ENCODE measurements at places on chromosomes 6 and 20.

- DNase-seq = no peak
Observed at GRCh38 chr6:3800850-3801591, 48.2 kb upstream of the FAM50B start.

DNA sequence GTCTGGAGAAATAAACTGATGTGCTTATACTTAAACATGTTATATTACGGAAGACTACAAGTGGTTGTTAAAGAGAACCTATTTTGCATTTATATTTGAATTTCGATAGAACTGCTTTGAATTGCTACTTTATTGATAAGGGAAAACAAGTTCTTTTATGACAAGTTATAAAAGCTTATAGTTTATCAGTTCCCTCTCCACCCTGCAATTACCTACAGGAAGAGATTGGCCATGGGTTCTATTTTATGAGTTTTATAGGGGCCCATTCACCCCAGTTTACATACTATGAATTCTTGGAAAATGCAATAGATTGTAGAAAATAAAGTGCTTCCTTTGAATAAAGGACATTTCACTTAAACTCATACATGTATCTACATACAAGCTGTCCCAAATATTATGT, 144.4 kb downstream of the AHI1 start:
- no peak for DNase-seq

DNA sequence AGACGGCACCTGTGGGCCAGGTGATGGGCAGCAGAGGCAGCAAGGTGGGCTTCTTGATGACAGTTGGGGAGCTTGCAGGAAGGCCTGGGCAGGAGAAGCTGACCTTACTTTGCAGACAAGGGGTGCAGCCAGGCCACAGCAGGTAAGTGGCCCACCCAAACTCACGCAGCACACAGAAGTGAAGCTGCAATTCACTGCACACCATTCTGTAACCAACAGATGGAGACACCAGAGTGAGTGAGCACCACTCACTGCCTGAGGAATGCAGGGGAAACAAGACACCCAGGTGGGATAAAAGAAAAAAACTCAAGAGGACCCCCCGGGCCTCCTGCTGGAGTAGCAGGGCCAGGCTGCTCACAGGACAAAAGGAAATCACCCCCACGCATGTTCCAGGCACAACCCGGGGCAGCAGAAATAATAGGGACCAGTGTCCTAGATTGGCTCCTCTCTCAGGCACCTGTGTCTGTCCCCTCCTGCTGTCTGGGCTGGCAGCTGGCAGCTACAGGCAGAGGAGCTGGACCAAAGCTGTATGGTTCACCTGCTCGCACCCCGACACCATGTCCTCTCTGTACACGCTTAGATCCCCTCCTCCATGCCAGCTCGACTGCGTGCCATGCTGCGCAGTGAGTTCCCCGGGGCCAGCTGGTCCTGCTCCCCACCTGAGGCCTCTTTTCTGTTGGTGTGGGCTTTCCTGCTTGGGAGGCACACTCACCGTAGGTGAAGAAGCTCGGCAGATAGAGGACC, 4.9 kb downstream of the MTCH1 start:
- DNase-seq = no peak

- DNase-seq = no peak
Observed at GRCh38 chr6:128570680-128571063, 50.3 kb upstream of the PTPRK start.

DNA sequence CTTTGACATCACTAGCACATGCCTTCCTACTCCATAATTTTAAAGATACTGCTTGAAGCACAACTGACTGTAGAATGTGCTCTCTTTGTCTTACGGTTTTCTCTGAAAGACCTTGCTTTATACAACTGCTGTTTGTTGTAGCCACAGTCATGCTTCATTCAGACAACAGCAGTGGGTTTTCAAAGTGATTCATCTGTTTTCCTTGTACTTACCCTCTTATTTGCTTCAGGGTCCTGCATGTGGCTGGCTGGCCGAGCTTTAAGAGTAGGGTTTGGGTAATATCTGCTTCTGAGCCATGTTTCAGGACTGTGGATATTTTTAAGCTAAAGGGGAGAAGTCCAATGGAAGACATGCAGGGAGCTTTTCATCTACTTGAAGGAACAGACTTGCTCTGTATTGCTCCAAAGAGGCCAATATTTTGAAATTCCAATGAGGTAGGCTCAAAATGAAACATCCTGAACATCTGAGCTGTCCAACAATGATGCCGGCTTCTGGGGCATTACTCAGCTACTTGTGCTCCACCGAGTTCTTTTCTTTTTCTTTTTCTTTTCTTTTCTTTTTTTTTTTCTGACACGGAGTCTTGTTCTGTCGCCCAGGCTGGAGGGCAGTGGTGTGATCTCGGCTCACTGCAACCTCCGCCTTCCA, 160.2 kb upstream of the SGK1 start:
- no peak for DNase-seq

DNA sequence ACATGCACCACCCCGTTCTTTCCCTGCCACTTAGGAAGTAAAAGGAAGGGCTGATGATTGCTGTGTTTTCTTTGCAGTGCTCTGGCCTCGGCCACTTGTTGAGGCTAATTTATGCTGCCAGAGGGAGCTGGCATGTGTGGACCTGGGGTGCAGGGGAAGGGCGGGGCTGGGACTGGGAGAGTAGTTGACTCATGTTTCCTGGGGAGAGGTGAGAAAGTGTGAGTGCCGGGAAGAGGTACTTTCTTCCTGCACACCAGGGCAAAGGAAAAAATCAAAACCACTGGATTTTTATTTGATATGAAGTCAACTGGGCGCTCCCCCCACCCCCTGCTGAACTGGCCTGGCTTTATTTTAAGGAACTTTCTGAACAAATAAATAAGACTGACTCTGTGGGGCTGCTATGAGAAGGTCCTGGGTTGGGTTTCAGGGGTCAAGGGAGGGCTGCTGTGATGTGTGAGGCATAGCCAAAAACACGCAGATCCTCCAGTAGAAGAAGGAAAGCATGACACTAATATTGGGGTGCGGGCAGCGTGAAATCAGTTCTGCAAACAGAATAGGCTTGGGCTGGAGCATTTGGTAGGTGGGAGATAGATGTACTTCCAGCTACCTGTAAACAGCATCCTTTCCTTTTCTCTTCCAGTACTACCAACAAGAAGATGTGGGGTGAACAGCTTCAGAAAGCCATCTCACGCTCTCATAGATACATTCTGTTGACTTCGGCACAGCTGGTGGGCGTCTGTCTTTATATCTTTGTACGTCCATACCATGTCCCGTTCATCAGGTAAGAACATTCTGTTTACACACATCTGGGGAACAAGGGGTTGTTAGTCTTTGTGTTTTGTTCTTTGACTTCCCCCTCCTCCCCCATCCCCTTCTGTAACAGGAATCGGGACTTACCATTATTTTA, 87.5 kb downstream of the SYNJ2 start:
- DNase-seq = no peak

DNA sequence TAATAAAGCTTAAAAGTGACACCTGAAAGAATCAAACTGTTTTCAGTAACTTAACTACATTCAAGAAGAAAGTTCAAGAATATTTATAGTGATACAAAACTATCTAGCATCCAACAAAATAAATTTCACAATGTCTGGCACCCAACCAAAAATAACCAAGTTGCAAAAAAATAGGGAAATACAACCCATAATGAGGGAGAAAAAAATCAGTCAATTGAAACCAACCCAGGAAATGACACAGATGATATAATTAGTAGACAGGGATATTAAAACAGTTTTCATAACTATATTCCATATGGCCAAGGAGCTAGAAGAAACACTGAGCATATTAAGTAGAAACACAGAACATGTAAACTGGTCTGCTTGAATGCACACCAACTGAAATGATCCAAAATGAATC, 120.2 kb upstream of the BEND3 start:
- no peak for DNase-seq

- DNase-seq = no peak
Observed at GRCh38 chr6:56741472-56741871, 98.8 kb upstream of the DST start.

DNA sequence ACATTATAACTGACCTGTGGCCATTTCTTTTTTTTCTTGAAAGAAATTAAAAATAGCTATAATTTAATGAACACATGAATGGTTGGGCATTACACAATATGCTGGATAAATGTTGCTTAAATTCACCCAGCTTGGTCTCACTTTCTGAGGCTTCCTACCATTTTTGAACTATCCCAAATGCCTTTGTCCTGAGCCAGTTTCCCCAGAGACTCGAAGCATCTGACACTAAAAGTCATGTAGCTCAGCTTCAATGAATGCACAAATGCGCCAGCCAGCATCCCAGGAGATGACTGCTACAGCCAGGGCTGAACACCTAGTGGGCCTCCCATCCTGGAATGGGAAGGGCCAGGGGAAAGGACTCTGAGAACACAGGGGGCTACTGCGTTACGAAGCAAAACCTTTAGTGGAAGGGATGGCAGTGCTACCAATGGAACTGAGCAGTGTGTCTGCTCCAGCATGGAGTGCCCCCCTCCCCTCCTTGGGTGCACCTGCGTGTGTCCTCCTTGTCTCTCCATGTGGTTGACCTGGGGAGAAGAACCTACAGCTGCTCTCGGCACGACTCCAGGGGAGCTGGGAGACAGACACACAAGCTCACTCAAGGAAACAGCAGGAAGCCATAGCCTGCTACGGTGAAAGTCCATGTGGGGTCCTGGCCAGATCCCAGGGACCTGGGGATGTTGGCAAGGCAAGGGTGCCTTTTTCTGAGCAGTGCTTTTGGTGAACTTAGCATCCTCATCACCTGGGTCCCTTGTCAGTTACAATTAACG, 60.9 kb downstream of the IRF4 start:
- no peak for DNase-seq

GRCh38 chr6:7993952-7994351, 70.2 kb downstream of the BLOC1S5 start:
- DNase-seq = no peak

- DNase-seq = no peak
Observed at GRCh38 chr6:122389704-122390372, 9.6 kb upstream of the HSF2 start.

DNA sequence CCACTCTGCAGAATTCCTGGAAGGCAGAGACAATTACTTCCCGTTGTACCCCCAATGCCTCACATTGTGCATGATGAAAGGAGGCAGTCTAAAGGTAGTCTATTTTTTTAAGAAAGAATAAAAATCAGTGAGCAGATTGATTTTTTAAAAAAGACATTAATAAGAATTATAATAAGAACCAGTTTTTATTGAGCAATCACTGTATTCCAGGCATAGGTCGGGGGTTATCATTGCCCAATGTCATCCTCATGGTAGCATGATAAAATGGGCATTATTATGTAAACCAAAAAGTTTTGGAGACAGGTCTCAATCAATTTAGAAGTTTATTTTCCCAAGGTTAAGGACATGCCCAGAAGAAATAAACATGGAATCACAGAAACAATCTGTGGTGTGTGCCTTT, 14.0 kb upstream of the QKI start:
- no peak for DNase-seq

DNA sequence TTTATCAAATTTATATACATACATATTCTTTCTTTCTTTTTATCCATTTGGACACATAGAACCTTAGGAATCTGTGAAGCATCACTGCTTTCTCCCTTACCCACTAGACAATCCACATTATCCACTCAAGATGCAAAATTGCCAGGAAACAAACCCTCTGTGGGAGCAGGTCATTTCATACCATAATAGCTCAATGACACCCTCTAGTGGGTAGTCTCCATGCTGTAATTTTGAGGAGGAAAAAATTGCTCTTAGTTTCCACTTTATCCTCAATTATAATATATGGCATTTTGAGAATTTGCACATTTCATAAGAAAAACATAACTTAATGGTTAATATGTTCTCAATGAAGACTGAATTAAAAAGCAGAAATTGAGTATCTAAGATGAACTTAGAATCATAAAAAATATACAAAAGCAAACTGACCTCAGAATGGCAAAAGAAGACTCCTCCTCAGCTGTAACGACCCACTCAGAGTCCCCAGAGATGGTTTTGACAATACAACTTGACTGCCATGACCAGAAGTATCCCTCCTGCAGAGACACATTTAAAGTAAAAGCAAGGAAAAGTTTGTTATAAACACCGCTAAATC, 164.1 kb downstream of the FRK start:
- DNase-seq = no peak

DNA sequence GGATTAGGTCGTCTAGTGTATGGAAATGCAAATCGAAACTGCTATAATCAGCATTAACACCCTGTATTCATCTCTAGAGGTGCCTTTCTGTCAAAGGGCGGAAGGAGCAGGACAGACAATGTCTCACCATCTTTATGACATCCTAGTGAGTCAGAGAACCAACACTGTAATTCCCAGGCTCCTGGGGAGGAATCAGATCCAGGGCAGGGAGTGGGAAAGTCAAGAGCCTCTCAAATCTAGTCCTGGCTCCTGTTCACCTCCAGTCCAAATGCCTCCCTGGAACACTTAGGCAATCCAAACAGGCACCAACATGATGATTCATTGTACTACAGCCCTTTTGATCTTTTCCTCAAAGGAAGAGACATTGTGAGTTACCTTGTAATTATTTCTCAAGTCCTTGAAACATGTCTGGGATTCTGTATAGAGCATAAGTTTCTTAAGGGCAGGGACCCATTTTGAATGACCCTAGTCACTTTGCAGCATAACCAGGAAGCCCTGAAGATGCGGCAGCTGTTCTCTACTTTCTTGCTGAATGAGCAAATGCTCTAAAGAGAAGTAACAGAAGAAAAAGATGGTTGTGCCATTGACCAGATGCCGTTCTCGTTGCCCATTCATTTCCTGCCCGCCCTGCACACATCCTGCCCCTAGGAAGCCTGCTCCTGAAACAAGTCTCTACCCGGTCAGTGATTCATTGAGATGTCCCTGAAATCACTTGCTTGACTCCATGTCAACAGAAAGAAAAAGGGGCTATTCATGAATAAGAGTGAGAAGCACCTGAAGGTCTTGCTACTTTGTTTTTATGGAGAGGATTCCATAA, 112.8 kb upstream of the JARID2 start:
- DNase-seq = no peak

GRCh38 chr6:25127076-25127837, 151.9 kb upstream of the CARMIL1 start:
- no peak for DNase-seq

GRCh38 chr20:61185841-61186601, 66.0 kb upstream of the CDH4 start:
- no peak for DNase-seq

GRCh38 chr6:15362274-15363160, 116.6 kb downstream of the JARID2 start:
- DNase-seq = no peak

GRCh38 chr6:146027586-146028251, 1.1 kb upstream of the GRM1 start:
- DNase-seq = no peak

DNA sequence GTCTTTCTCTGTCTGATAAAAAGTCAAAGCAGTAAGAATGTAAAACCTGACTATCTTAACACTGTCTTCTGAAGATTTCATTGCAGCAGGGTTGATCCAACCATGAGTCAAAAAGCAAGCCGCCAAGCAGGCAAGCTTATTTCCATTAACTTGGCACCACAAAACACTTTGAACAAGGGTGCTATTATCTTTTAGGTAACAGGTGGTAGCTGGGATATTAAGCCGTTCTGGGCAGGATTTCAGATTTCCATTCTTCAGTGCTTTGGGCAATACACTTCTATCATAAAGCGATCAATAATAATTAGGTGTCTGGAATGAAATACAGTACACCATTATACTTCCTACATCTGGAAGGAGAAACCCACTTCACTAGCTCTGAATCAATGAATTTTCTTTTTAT, 181.9 kb downstream of the TBC1D7 start:
- DNase-seq = no peak

- DNase-seq = no peak
Observed at GRCh38 chr6:124078169-124078568, 274.5 kb downstream of the NKAIN2 start.

All from activated effector memory CD4-positive, alpha-beta T cell treated with Interleukin-2 at 50 U/mL for 16 hours (primary cell).